GM12892 (cell line): ENCODE measurements at places on chromosomes 3 and 15.

DNA sequence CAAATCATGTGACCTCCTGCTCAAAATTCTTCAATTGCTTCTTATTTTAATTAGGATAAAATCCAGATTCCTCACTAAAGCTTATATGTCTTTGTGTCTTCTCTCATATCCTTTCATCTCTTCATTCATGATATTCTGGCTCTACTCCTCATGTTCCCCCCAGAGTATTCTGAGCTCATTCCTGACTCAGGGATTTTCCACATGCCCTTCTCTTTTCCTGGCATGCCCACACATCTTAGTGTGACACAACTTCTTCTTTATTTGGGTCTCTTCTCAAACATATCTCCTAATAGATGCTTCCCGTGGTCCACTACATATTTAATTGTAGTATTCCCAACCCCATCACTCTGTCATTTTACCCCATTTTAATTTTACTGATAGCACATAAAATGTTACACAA is 15.2 kb upstream of the MBNL1 start:
- DNase-seq: no peak

DNA sequence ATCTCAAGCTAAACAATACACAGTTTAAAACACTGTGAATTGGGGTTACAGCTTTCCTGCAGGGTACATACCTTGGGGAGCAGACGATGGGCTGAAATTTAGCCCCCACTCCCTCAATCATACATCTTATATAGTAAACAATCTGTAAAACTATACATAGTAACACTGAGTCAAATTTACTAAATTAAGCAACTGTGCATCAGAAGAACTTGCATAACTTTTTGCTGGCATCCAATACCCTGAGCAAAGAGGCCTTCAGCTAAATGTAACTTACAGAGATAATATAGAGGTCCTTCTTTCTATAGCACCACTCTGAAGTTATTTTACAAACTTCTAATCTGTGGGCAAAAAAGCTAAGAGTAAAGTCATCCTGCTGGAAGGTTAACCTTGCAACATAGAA is 603.6 kb upstream of the TGFBR2 start:
- DNase-seq: no peak

- no peak for DNase-seq
Measured at GRCh38 chr3:55904716-55905115, 417.6 kb upstream of the WNT5A start.

DNA sequence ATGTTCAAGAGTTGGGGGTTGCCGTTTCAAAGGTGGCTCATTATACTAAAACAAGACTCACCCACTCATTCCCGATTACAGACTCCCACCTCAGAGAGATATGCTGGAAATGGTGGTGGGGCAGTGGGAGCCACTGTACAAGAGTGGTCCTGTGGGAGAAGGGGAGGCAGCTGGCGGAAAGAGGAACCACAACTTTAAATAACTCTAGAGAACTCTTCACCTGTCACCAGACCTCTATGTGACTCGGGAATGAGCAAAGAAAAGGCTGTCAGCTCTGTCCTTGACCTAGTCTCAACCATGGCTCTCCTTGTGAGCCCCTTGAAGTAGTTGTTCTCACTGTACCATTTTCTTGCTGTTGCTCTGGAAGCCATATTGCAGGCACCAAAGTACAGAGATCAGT is 293.8 kb downstream of the CHST2 start:
- DNase-seq: no peak

GRCh38 chr15:78175330-78175729 is 26.2 kb downstream of the IDH3A start:
- DNase-seq: no peak

- DNase-seq: no peak
Measured at GRCh38 chr15:58154769-58155168, 16.6 kb downstream of the AQP9 start.

DNA sequence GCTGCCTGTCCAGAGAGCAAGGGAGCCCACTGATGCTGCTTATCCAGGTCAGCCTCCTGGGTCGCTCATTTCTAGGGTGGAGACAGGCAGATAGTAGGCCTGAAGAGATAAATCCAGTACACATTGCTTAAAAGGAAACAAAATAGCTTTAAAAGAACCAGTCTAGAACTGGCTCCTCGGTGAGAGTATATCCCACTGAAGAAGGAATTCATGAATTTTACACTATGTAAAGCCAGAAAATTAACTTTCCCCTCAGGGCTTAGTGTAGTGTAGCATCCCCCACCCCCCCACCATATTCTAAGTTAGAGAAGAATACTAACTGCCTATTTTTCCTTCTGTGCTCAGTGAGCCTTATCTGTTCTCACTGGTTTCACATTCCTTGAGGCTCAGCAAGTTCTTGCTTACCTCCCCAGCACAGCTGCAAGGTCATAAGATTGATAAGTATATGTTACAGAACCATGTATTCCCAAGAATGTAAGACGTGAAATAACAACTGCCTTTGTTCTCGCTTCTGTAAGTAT is 30.5 kb upstream of the NOX5 start:
- DNase-seq: no peak

DNA sequence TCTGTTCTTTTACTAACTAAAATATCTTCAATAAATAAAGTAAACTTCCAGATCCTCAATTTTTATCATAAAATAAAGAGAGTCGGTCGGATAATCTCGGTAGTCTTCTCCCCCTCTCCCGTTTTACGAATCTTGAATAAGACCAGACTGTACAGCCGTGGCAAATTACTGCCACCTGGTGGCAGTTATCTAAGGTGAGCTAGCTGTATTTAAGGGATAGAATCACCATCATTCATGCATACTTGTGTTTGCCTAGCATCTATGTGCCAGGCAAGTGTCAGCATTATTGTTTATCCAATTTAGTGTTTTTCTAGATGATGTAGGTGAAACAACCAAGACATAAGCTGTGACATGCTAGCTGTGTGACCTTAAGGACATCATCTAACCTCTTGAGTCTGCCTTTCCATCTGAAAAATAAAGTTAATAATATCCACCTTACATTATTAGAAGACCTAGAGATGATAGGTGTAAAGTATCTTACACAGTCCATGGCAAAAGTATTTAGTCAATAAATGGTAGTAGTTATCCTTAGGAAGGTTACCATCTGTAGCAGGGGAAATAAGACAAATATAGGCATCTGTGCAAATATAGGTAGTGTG is 21.3 kb downstream of the DUT start:
- DNase-seq: no peak

DNA sequence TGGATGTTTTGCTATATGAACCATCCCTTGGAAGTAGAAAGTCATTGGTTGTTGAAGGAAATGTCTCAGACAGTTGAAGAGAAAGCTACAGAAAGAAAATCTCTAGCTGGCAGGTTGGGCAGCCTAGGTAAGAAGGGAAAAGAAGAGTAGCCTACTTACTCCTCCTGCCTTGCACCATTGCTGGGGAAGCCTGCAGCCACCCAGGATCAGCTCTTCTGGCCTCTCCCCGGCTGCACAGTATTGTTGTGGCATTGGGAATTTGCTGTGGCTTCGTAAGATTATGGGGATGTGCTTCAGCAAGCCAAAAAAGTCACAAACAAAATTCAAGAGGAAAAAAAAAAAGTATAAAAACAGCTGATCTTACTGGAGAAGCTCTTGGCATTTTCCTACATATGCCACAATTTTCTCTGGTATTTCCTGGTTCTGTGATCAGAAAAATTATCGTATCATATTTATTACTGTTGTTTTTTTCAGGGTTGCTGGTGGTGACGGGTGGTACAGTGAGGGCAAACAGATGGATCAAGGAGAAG is 154.2 kb downstream of the TIGIT start:
- no peak for DNase-seq

GRCh38 chr3:55718521-55718921 is 231.4 kb upstream of the WNT5A start:
- no peak for DNase-seq

DNA sequence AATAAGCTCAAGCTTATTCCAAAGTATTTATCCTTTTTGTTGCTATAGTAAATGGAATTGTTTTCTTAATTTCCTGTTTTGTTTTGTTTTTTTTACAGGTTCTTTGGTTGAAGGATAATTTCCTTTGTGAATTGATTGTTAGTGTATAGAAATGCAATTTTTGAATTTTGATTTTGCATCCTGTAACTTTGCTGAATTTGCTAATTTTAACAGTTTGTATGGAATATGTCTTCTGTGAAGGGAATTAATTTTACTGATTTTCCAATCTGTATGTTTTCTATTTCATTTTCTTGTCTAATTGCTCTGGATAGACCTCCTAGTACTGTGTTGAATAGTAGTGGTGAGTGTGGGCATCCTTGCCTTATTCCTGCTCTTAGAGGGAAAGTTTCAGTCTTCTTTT is 28.3 kb downstream of the PFN2 start:
- DNase-seq: no peak
